Type B pancreatic cell (in vitro differentiated cells): ENCODE measurements at places on chromosomes 16 and 17. TPM values are rescaled to one million over a fixed set of nuclear protein-coding genes. Genes with fewer than 3 reads are reported as not detected.

CDK12 gene
- total RNA-seq = 60.7 and 64.5 TPM in 2 replicates

EPN3 gene
- total RNA-seq = 41.7 and 72.1 TPM in 2 replicates

NGFR gene
- total RNA-seq = 2.1 and 41.3 TPM in 2 replicates

CES5A gene
- not detected in 2 replicates for total RNA-seq

DNA sequence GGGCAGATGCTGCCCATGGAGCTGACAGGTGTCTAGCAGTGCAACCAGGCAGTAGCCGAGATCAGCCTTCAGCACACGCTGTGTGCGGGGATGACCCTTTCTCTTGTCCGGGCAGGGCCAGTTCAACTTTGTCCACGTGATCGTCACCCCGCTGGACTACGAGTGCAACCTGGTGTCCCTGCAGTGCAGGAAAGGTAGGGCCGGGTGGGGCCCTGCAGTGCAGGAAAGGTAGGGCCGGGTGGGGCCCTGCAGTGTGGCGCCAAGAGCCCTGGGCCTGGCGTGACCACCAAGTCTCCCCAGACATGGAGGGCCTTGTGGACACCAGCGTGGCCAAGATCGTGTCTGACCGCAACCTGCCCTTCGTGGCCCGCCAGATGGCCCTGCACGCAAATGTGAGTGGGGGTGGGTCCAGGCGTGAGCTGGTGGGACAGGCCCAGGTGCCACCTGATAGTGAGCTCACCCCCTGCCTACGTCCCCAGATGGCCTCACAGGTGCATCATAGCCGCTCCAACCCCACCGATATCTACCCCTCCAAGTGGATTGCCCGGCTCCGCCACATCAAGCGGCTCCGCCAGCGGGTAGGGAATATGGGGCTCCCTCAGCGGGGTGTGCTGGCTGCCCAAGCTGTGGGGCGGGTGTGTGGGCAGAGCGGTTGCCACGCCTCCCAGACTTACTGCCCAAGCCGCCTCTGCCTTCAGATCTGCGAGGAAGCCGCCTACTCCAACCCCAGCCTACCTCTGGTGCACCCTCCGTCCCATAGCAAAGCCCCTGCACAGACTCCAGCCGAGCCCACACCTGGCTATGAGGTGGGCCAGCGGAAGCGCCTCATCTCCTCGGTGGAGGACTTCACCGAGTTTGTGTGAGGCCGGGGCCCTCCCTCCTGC lies 40.2 kb downstream of the TSC2 start:
- no peak for DNase-seq

DNA sequence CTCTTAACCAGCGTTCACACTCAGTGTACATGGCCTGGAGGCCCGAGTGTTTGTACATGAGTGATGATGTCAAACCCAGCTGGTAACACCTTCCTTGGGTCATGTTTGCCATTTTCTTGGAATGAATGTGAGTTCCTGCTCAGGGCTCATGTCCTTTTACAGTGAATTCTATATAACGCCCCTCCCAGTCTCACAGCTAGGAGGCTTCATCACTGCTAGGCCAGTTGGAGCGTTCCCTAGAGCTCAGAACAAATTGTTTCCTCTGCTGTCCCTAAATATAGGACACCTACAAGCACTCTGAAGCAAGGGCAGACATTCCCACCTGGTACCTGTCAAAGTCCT lies 5.5 kb downstream of the TIMM22 start:
- no peak for DNase-seq

DNA sequence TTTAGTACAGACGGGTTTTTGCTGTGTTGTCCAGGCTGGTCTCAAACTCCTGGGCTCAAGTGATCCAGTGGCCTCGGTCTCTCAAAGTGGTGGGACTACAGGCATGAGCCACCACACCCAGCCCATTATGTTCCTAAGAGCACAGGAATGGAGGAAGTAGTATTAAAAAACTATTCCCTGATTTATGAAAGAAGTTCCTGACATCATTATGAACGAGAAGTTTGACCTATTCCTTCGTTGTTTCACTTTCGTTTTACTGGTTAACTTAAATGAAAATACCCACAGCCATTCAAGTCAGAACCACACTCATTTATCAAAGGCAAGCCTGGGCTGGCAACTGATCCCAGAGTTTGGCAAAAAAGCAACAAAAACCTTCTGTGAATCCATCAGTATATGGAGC lies 13.5 kb upstream of the CBX4 start:
- DNase-seq = no peak

DNA sequence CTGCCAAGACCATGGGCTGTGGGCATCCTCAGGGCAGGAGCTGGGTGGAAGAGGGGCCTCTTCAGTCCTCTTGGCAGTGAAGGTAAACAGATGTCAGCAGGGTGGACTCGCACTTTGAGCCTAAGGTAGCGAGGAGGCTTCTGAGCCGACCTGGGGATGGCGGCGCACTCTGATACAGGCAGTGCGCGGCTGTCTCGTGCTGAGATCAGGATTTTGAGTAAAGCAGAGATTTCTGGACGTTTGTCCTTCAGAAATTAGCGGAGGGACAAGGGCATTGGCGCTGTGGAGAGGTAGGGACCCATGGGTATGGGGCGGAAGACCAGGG lies 6.8 kb downstream of the RAB40C start:
- DNase-seq = no peak

DNA sequence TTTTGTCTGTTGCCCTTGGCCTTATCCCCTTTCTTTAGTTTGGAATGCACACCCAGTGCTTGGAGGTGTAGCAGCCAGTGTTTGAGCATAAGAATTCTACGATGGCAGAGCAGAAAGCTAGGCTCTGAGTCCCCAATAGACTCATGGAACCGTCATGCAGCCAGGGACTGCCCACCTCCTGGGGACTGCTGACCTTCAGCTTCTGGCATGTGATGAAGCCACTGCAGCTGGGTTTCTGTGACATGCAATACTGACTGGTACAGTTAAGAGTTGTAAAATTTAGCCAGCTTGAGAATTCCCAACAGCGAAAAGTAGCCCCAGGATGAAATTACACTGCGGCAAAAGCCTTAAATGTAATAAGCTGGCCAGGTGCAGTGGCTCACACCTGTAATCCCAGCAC lies 9.0 kb upstream of the MAP3K14 start:
- no peak for DNase-seq

DNA sequence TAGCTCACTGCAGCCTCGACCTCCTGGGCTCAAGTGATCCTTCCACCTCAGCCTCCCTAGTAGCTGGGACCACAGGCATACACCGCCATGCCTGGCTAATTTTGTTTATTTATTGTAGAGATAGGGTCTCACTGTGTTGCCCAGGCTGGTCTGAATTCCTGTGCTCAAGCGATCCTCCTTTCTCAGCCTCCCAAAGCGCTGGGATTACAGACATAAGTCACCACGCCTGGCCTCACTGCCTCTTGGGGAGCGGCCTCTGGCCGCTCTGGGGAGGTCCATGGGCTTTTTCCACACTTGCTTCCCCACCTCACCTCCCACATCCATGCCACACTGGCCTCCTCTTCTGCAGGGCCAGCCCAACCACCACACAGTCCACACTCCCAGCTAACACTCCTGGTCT lies 18.3 kb upstream of the ADGRG3 start:
- DNase-seq = no peak

GRCh38 chr16:67926181-67926750 lies 5.4 kb downstream of the CTRL start:
- no peak for DNase-seq

DNA sequence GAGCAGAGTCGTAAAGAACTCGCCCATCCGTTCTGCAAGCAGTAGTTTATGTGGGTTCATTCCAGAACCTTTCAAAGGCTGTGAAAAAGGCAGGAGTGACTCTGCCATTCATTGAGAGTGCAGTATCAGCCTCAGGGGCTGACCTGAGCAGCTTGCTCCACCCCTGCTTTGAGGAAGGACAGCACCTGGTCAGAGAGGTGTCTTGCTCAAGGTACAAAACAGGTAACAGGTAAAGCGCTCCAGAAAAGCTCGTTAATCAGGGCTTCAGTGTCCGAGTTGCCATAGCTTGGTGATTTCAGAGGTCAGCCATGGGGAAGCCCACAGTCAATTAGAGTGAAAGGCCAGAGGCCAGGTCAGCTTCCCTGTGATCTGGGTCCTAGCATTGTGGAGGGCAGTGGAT lies 251.1 kb downstream of the ABCC12 start:
- no peak for DNase-seq

- no peak for DNase-seq
These were observed 36.9 kb upstream of the CRISPLD2 start for GRCh38 chr16:84782846-84783245.

DNA sequence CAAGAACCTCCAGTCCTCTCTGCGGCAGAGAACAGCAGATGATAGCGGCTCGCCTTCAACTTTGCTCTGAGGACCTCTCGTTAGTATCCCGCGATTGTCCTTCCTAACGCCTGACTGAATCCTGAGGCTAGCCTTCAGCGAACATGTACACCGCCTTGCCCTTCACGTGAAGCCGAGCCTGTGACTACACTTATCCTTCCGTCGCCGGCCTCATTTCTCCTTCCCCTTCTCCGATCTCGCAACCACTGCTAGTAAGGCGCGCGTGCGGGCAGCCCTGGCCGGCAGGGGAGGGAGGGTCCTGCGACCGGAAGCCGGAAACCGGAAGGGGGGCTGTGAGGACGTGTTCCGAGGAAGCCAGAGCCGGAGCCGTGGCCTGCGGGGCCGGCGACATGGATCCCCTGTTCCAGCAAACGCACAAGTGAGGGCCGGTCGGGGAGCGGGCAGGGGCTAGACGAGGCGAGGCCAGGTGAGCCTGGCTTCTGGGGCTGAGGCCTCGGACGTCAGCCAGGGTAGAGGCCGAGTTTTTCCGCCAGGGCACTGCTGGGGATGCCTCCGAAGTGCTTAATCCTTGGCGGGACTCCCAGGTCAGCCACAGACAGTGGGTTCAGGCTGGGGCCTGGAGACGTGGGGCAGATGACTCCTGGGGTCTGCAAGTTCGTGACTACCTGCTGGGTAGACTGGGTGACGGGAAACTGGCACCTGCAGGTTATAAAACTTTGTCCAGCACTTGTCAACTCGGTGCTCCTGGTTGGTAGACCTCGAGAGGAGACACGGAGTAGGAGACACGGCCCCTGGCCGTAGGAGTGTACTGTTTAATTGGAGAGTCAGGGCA lies at the start of gene GOSR2:
Gene GOSR2 (plus strand): TSS at position 357 of the 832 bp plus-strand sequence. CDS start 33 bp downstream, at position 390.
- DNase-seq = peak; percentile 91

DNA sequence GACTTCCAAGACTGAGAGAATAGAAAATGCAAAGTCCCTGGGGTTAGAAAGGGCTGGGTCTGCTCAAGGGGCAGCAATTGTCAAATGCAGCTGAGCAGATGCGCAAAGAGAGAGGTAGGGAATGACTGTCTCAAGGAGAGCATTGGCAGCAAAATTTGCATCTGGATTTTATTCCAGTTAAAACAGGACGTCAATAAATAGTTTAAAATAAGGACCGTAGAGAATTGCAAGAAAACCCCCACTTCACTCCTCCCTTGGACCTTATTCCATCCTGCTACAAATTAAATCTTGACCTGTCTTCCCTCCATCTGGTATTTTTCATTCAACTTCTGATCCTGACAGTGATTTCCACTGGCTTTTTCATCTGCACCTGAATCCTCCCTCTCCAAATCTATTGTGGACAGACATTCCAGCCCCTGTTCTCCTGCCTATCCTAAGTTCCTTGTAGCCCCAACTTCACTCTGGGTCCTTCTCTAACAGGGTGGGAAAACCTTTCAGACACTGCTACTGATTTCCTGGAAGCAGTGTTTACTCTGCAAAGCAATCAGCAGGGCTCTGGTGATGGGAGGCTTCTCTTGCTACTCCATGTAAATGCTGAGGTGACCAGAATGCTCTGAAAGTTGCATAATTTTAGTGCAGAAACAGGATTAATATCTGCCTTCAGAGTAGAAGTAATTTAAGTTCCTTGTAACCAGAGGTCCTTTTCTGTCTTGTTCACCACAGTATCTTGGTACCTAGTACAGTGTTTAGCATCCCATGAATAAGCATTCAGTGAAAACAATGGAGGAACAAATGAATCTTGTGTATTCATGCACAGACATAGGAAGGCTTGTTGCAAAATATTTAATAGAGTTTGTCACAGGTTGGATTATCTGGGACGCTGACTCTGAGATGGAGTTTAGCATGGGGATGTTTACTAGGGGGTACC lies 79.2 kb downstream of the CDH11 start:
- no peak for DNase-seq

GRCh38 chr16:57263541-57264351 lies 18.7 kb downstream of the ARL2BP start:
- no peak for DNase-seq

DNA sequence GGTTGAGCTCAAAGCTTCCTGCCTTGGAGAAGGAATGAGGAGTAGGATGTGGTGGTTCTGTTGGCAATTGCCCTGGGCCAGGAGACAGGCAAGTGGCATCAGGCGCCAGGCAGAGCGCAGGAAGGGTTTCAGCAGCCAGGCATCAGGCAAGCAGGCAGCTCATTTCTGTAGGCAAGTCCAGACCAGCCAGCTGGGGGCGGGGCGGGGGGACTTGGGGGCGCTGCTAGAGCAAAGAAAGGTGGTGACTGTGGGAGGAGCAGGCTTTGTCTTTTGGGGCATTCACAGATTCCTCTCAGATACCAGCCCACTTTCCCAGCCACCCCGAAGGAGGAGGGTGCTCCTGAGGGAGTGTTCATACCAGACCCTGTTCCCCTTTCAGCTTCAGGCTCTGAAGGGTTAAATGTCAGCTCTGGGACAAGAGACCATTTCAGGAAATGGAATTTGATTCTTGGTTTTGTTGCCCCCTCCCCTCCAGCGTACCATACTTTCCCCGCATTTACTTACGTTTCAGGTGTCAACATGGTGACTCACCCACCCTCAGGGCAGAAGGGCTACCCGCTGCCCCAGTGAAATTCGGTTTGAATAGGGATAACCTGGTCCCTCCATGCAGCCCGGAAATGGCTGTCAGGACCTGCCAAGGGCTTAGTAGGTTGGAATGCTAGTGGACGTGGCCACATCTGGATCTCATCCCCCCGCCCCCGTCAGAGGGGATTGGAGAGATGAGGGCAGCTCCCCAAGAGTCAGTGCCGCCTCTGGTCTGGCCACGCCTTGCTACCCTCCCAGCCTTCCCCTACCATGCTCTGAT lies 13.2 kb downstream of the NGFR start:
- DNase-seq = no peak

DNA sequence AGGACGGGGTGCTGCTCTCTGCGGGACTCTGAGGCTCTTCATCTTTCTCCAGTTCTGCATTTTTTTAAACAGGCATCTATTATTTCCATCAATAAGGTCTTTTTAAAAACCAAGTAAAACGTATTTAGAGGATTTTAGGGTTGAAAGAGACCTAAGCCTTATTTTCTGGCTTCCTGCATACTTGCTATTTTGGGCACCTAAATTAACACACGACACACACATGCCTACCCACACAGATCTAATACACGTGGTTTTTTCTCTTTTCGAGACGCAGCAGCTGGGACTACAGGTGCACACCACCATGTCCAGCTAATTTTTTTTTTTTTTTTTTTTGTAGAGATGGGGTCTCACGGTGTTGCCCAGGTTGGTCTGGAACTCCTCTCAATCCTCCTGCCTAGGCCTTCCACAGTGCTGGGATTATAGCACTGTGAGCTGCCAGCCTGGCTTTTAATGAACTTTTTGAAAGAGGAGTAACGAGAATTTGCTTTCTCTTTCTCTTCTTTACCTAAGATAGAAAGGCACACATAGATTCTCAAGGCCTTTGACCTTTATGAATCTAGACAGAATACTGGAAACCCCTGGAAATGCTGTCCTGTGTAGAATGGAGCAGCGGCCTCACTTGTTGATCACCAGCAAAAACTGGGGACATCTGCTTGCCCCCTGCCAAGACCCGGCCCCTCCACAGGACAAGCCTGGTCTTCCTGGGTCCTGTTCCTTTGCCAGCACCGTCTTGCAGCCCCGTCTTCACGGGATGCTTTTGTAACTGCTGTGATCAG lies 13.8 kb downstream of the DNAAF8 start:
- DNase-seq = no peak
